ENCODE measurements at places on chromosomes 16 and 17. TPM values are rescaled to one million over a fixed set of nuclear protein-coding genes. Genes with fewer than 3 reads are reported as not detected.

Gene ZSCAN32
- total RNA-seq = 10.7 TPM

Gene C16orf92
- not detected for total RNA-seq

Gene TIGD7
- total RNA-seq = 4.9 TPM

Gene PYDC1
- not detected for total RNA-seq

Gene BAIAP3
- total RNA-seq = 0.86 TPM

Gene SYT17
- not detected for total RNA-seq

Gene OSGIN1
- total RNA-seq = 1.1 TPM

Gene MYL4
- not detected for total RNA-seq

All from GM23248 (cell line).